Breast epithelium (tissue), 4 donors: ENCODE measurements at places on chromosomes 6 and 20. TPM values are rescaled to one million over a fixed set of nuclear protein-coding genes. Genes with fewer than 3 reads are reported as not detected.

Gene RBBP8NL
- total RNA-seq: 4.0 TPM

GRCh38 chr6:118535176-118535844 lies 12.8 kb upstream of the PLN start:
- no peak for DNase-seq

Gene RBM12
- 22.7 TPM for total RNA-seq

Gene LPA
- total RNA-seq: 0.33 TPM

Gene HLA-DOA
- 5.7 TPM for total RNA-seq

DNA sequence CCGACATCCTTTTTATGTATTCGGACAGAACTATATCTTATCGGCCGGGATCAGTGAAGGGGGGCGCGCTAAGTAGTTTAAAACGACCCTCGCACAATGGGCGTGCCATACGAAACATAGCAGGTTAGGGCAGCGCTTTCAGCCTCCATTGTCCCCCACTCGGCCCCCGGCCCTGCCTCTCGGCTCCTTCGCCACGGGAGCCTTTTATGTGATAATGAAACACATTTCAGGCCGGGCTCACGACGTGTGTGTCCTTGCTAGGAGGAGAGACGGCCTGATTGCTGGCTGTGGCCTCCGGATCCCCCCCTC lies 5.3 kb downstream of the FOXA2 start:
- no peak for DNase-seq

- DNase-seq: no peak
Measured at GRCh38 chr20:46833360-46833759, 61.3 kb upstream of the EYA2 start.

Gene RNF182
- total RNA-seq: 1.5 TPM
